ENCODE measurements at places on chromosomes 12 and 14.

GRCh38 chr14:54617467-54617866 lies 50.5 kb downstream of the SAMD4A start:
- DNase-seq, result no peak

- DNase-seq, result no peak
Measured at GRCh38 chr12:116368196-116369194, 91.0 kb upstream of the MED13L start.

DNA sequence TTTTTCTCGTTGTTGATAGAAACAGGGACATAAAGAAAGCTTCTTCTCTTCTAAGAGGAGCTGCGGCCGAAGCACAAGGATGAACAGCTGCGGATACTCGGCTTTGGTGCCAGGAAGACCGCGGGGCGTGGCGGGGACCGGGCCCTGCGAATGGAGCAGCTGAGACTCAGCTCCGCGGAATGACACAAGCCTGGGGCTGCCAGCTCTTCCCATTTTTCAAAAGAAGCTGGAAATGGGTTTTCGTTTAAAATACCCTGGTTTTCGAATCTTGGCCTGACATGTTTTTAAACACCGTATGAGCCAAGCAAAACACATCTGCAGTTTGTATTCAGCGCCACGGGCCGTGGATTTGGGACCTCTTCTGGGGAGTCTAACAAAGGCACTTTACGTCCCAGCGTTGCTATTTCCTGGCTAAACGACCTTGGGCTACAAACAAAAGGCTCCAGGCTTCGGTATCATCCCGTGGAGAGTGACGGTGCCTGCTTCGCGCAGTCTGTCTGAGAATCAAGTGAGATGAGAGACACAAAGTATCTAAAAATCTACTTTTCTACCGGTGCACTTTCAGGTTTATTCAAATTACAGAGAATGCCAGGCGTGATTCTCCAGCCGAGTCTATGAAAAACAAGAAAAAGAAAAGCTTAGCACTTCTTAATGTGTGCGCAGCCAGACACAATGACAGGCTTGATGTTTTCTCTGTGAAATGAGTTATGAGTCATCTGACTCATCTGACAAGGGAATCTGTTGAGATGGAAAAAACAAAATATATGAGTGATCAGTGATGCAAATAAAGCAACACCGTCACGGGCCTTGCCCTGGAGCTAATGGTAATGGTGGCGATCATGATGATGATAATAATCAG lies 114.0 kb upstream of the TMEM132D start:
- no peak for DNase-seq

GRCh38 chr12:105705765-105706164 lies 375.3 kb downstream of the C12orf75 start:
- no peak for DNase-seq

GRCh38 chr12:78483767-78484315 lies 380.7 kb upstream of the SYT1 start:
- no peak for DNase-seq

DNA sequence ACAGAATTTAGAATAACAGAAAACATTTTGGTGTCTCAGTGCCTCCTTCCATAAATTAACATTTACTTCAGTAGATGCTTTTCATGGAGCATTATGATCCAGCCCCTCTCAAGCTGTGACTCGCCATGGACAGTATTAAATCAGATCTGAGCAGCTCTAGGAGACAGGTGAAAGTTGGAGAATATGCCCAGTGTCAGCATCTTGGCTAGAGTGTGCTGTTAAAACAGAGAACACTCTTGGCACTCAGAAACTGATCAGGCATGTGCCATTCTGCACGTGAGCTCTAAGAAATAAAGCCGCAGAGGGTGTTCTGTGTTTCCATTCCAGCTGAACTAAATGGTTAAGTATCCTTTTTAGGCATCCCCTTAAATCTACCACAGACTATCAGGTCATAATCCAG lies 68.0 kb downstream of the DIP2B start:
- no peak for DNase-seq

- DNase-seq, result no peak
Measured at GRCh38 chr14:71891185-71891584, 41.0 kb upstream of the RGS6 start.

DNA sequence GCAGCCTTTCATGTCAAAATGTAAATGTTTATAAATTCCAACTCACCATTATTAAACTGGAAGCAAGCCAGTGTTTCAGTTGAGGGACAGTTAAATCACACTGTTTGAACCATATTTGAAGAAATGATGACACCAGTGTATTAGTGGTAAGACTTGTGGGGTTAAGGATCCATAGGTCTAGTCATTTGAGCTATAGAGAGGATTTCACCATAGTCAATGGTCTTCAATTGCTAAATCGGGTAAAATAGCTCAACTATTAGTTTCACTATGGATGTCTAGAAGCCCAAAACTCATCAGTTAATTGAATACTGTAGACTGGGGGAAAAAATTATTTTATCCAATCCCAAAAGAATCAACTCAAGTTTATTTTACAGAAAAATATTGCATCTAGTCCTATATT lies 659.1 kb downstream of the NRXN3 start:
- no peak for DNase-seq

DNA sequence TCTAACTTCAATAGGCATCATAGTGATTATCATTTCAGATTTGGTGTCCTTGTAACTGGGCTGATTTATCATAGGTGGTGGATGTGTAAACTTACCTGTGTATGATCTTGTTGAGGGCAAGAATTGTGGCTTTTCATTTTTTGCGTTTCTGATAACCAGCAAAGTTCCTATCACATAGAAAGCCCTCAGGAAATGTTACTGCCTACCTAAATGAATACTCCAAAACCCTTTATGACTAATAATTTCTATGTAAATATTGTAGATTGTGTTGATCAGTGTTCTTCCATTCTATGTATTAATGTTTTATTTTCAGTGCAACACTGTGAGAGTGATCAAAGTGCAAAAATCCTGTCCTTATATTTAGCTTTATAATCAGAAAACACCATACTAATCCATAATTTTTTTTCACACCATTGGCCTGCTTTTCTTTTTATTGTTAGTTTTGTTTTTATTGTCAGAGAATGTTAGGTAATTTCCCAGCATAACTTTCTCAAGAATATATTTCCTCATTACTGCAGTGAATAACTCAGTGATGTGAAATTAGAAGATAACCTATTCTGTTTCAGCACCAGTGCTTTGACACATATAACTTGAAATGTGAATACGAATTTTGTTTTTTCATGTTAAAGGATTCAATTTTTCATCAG lies 94.1 kb downstream of the GPHN start:
- no peak for DNase-seq

GRCh38 chr12:1502379-1502720 lies 92.0 kb downstream of the FBXL14 start:
- no peak for DNase-seq

DNA sequence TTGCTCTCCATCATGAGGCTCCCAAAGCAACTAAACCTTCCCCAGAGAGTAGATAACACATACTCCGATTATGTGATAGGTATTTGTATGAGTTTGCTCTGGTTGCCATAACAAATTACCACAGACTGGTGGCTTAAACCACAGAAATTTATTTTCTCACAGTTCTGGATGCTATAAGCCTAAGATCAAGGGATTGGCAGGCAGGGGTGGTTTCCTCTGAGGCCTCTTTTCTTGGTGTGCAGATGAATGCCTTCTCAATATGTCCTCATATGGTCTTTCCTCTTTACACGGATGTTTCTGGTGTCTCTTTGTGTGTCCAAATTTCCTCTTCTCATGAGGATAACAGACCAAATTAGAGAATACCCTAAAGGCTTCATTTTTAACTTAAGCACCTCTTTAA lies 285.8 kb upstream of the GRIP1 start:
- DNase-seq, result no peak

DNA sequence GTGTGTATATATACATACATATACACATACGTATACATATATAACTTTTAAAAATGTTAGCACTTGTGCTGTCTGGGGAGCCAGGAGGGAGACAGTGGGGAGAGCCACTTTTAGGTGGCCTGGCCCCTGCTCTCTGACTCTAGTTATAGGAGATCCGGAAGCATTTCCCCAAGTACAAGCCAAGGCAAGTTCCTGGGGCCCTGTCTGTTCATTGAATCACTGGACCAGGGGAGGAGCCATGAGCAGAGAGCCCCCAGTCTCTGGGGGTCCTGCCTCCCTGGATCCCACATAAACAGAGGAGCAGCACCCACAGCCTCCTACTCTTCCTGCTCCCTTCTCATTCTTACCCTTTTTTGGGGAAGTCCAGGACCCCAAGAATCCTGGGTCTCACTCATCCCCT lies 45.4 kb upstream of the TMED10 start:
- DNase-seq, result no peak

DNA sequence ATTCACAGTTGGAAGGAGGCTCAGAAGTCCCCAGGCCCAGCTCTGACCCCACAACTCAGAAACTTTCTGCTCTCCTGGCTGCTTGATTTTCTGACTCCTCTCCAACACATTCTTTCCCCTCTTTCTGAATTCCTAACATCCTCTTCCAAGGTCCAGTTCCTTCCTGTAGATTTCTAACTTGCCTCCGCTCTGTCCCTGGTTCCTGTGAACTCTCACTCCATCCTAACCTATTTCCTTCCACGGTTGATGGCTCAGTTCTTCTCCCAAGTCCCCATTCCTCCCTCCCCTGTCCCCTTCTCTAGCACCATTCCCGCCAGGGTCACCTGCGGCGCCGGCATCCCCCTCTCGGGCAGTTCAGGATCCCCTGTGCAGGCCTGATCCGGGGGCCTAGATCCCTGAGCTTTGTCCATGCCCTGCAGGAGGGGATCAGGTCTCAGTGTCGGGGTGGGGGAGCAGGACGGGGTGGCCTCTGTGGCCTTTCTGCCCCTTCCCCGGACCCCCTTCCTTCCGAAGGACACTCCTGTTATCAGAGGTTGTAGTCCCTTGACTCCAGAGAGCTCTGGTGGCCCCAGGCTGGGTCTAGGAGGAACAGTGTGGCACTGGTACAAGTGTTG lies 6.0 kb upstream of the SLC22A17 start:
- no peak for DNase-seq

GRCh38 chr14:49508124-49508523 lies 78.1 kb downstream of the RPS29 start:
- DNase-seq, result no peak

DNA sequence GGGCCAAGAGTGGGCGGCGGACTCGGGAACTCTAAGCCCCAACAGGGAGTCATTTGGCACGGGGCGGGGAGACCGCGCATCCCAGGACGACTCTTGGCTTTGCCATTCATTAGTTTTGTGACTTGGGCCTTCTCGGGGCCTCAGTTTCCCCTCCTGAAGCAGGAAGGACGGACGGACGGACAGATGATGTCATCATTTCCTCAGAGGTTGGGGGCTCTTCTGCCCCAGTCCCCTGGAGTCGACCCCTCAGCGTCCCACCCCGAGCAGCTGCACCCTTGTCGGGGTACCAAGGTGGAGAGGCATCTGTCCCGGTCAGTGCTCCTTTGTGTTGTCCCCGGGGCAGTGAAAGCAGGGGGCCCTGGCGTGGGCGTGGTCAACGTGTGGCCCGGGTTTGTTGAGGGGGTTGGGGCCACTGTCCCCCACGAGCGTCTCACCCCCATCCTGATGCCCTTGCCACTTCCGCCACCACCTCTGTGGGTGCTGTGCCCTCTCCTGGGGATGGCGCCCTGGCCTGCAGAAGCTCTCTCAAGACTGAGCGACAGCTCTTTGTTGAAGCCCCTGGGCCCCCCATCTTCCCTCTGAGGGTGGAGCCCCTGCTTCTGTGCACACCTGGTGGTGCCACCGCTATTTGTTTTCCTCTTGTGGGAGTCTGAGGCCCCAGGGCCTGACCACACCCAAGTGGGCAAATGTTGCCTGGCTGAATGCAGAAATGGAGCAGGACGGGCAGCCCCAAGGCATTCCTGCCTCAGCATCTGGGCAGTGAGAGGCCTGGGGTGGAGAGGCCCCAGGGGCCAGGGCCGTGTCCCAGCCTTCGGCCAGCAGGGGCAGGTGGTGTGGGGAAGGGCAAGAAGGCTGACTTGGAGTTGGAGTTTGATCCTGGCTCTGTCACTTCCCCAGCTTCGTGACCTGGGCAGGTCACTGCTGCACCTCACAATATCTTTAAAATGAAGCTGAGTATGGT lies 896 bp downstream of the HHIPL1 start:
- DNase-seq, result no peak

GRCh38 chr14:79502136-79502750 lies 709.1 kb downstream of the DIO2 start:
- DNase-seq, result no peak

GRCh38 chr14:95255487-95255886 lies 64.2 kb downstream of the CLMN start:
- DNase-seq, result no peak

GRCh38 chr12:124906606-124907261 lies 7.7 kb downstream of the UBC start:
- DNase-seq, result no peak

- DNase-seq, result no peak
Measured at GRCh38 chr12:27552886-27553560, 29.0 kb downstream of the PPFIBP1 start.

DNA sequence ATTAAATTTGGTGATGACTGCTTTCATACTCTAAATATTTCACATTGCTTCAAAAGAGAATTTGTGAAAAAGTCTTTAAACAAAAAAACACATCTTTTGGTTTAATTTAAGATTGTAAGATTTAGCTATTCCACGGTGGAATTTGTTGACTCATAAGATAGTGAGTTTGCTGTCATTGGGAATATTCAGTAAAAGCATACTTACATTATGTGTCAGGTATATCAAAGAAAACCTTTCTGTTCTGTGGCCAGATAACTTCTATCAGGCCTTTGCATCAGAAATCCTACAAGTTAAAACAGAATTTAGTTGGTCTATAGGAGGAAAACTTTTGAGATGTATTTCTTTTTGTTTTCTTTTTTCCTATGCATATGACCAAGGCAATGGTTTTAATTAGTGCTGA lies 148.8 kb upstream of the E2F7 start:
- DNase-seq, result no peak

GRCh38 chr14:67461341-67461985 lies 27.1 kb downstream of the TMEM229B start:
- no peak for DNase-seq

DNA sequence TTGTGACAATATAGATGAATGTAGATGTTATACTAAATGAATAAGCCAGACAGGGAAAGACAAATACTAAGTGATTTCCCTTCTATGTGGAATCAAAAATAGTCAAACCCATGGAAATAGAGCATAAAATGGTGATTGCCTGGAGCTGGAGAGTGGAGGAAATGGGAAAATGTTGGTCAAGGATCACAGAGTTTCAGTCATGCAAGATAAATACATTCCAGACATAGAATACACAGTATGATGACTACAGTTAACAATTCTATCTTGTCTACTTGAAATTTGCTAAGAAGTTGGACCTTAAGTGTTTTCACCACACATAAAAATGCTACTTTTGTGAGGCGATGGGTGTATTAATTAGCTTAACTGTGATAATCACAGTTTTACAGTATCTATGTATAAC lies 1182.7 kb downstream of the AACS start:
- no peak for DNase-seq

DNA sequence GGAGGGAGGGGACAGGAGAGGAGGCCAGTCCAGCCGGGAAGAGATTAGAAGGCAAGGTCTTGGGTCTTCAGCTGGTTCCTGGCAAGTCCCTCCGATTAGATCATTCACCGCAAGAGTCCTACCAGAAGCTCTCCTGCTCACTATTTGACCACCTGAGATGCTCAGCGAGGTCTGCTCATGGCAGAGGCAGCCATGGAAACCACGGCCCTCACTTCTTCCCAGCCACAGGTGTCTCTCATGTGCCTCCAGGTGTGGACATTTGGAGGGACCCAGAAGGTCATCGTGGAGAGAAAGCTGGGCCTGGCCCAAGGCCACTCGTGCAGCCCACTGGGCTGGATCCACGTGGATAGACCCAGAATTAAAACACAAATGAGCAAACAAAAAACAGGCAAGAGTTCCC lies 99.5 kb downstream of the DICER1 start:
- no peak for DNase-seq

GRCh38 chr12:15050659-15051058 lies 77.8 kb downstream of the PDE6H start:
- no peak for DNase-seq

GRCh38 chr12:95342008-95342407 lies 124.4 kb downstream of the VEZT start:
- no peak for DNase-seq
